ENCODE measurements at places on chromosomes 6 and 20.

- peak; percentile 83 for DNase-seq
These were observed 19.5 kb upstream of the GMDS start for GRCh38 chr6:2264932-2265331.

- DNase-seq: no peak
These were observed 54.5 kb downstream of the IPCEF1 start for GRCh38 chr6:154301839-154302752.

DNA sequence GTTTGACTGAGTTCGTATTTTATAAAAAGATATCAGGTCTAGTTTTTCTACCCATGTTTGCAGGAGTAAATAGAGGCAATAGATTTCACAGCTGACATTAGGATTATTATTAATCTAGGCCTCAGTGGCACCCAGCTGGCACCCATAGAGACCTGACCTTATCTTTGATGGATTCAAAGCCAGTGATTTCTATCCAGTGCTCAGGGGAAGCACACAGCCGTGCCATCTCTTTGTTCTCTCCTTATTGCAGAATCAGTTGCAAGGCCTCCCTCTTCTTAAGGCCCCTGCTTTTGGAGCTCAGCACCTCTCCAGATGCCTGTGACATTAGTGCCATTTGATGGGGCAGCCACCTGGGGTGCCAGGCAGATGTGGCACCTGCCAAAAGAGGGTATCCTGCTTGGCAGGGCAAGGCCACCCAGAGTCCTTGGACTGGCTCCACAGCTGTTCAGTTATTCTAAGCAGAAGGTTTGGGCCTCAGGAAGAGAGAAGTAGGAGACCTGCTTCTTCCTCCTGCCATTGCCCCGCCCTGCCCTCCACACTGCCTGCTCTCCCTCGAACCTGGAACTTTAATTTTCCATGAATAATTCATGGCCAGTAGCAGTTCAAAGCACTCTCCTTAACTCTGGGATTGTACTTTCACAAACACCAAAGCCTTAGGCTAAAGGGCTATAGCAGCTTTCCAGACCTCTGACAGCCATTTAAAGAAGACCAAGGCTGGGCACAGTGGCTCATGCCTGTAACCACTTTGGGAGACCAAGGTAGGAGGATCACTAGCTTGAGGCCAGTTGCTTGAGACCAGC lies 206.3 kb downstream of the ZDHHC14 start:
- DNase-seq: no peak

GRCh38 chr6:4794140-4794707 lies 18.0 kb downstream of the CDYL start:
- no peak for DNase-seq

DNA sequence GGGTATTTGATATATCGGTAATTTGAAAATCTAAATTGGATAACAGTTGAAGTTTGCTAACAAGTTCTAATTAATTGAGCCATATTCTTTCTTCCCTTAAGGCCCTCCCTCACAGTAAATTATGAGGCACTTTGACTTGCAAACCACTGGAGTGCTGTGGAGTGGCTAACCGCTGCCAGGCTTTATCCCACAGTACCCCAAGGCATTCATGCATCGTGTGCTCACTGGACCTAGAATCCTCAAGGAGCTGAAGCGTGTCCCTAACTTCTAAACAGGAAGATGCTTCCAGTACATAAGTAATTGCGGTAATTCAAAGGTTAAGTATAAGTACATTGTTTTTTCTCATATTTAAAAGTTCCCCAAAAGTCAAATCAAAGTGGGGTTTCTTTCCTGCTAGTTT lies 499.9 kb downstream of the TFAP2A start:
- no peak for DNase-seq

DNA sequence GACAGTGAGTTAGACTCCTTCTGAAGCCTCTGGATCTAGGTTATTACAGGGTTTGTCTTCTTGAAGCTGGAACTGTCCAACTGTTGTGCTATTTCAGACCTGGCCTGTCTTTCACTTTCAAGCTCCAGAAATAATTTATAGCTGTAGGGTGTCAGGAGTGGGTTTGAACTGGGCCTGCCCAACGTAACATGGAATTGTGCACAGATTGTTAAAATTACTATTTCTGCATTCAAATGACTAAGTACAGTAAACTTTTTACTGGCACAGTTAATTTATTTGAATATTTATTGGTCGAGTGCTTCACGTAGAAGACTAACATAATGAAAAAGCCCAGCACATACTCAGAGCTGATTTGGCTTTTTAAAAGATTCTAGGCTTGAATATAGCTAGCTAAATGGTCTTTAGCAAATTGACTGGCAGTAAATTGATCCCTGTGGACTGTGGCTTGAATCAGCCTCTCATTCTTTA lies 74.3 kb downstream of the ARID1B start:
- DNase-seq: no peak

GRCh38 chr6:123118811-123119210 lies 122.8 kb downstream of the CLVS2 start:
- DNase-seq: peak; percentile 17

GRCh38 chr6:151617539-151617938 lies 123.7 kb downstream of the CCDC170 start:
- peak; percentile 31 for DNase-seq

DNA sequence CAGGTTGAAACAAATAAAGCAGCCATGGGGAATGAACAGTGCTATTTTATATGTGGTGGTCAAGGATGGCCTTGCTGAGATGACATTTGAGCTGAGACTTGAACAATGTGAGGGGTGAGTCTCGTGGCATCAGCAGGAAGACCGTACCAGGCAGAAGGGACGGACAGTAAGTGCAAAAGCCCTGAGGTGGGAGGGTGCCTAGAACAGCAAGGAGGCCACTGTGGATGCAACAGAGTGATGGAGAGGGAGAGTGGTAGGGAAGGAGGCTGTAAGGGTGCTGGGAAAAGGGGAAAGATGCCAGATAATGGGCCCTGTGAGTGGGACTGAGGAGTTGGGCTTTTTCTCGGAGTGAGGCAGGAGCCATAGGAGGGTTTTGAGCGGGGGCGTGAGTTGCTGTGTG lies 11.5 kb downstream of the KCNB1 start:
- DNase-seq: no peak

DNA sequence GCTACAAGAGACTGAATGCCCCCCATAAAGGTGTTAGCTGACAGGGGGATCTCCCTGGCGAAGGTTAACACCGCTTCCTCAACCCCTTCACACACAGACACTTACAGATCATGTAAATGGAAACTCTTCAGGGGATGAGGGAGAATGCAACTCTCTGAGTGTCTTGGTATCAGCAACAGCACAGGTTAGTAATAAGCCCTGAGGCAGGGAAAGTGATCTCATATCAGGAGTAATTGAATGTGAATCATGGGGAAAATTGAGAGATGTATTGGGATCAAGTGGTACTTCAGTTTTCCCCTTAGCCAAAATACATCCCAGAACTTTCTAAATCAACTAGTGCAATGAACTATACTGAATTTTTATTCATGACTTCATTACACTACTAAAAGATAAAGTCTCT lies 23.8 kb downstream of the OR2J3 start:
- peak; percentile 5 for DNase-seq

DNA sequence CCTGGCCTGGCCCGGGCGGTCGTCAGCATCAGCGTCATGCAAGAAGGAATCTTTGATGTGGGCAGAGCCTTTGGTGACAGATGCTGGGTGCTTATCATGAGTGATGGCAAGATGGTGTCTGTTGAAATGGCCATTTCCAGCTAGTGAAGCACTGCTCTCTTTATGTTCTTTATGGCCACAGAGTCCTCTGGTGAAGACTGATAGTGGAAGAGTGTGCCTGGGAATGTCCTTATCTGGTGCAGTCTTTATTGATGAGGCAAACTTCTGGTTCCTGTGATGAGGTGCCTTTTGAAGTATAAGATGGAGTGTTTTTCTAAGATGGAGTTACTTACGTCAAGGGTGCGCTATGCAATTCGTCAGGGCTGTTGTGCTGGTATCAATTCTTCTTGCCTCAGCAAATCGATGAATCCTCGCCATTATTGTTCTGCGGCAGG lies 22.6 kb upstream of the CCR6 start:
- no peak for DNase-seq

GRCh38 chr6:32064706-32065105 lies 26.5 kb downstream of the CYP21A2 start:
- no peak for DNase-seq

- peak; percentile 61 for DNase-seq
These were observed 93.0 kb downstream of the ADTRP start for GRCh38 chr6:11685481-11686093.

DNA sequence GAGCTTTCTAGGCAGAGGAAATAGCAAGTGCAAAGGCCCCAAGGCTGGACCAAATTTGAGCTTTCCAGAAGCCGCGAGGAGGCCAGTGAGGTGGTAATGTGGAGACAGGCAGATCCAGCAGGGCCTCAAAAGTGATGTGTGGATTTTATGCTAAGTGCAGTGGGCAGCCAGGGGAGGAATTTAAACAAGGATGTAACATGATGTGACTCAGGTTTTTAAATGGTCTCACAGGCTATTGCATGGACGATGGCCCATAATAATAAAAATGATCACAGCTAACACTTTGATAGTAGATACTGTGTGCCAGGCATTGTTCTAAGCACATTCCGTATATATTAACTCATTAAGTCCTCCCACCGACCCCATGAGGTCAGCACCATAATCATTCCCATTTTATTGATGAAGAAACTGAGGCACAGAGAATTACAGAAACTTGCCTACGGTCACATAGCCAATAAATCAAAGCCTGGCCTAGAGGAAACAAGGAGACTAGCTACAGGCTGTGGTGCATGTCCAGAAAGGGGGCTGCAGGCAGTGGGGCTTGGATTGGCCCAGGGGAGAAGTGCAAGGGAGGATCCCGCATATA lies 18.0 kb upstream of the PREX1 start:
- DNase-seq: no peak

DNA sequence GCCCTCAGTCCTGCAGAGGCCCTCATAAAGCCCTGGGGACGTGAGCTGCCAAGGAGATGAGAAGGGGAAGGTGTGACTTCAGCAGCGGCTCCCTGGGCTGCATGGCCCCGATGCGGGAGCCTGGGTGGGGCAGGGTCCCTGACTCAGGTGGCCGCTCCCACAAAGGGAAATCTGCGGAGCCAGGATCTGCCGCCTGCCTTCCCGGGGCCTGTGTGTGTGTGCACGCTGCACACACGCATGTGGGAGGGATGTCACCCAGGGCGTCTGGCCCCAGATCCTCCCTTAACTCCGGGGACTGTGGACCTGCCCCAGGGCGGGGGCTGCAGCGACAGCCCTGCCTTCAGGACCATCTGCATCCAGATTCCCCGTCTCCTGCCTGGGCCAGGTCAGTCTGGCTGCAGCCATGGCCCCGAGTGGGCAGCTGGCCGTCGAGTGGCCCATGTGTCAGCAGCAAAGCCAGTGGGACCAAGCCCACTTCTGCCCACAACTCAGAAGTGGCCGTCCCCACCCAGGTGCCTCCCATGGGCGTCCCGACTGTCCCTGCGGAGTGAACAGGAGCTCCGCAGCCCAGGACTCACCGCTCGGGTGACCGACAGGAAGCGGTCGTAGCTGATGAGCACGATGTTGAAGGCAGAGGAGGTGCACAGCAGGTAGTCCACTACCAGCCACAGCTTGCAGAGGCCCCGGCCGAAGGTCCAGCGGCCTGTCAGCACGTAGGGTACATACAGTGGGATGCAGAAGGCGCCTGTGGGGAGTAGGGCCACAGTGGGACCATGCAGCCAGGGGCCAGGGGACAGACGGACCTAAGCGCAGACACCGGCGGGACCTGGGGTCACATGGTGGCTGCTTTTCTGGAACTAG lies 1.9 kb downstream of the HRH3 start:
- no peak for DNase-seq

DNA sequence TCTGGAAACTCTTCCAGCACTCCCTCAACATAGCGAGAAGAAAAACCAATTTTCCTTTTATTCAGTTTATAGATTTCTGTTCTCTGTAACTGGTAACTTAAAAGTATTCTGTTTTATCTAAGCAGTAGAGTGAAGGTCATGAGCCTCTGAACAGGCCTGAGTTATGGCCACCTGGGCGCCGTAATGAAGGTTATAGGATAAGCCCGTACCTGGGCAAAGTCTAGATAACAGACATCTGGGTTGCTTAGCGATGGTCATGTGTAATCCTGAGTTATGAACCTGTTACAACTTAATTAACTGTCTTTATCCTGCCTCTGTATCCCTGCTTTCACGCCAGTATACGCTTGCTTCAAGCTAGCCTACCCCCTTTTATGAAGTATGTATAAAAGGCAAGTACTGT lies 13.0 kb upstream of the FAM217A start:
- DNase-seq: no peak

- no peak for DNase-seq
These were observed 4.9 kb downstream of the VGLL2 start for GRCh38 chr6:117270055-117270842.

- no peak for DNase-seq
These were observed 11.8 kb downstream of the FAM83D start for GRCh38 chr20:38937978-38938473.

DNA sequence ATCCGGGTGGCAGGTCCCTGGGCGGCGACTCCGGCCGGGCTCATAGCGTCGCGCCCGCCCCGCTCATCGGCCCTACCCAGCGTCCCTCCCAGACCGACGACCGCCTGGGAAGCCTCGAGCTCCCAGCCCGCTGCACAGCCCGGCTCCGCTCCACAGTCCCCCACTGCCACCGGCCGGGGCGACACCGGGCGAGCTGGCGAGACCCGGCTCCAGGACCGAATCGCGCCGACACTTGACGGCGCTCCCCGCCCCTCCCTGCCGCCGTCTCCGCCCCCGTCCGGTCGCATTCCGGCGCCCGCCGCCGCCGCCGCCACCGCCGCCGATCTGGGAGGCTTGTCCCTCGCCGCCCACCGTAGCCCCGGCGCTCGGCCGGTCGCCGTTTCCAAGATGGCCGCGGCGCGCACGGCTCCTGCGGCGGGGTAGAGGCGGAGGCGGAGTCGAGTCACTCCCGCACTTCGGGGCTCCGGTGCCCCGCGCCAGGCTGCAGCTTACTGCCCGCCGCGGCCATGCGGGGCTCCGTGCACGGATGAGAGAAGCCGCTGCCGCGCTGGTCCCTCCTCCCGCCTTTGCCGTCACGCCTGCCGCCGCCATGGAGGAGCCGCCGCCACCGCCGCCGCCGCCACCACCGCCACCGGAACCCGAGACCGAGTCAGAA lies at the start of gene MAP3K4:
Gene MAP3K4, plus strand, starts transcription at position 364 of the 655 bp plus-strand sequence. Its CDS starts 163 bp downstream, at position 527.
- peak; percentile 75 for DNase-seq
